ENCODE measurements at places on chromosomes 6 and 20.

GRCh38 chr6:82331031-82331773 lies 32.4 kb upstream of the TPBG start:
- no peak for DNase-seq

GRCh38 chr6:83257791-83258190 lies 64.6 kb downstream of the RWDD2A start:
- DNase-seq, result no peak

- no peak for DNase-seq
These were observed 31.9 kb downstream of the INSM1 start for GRCh38 chr20:20399531-20400500.

DNA sequence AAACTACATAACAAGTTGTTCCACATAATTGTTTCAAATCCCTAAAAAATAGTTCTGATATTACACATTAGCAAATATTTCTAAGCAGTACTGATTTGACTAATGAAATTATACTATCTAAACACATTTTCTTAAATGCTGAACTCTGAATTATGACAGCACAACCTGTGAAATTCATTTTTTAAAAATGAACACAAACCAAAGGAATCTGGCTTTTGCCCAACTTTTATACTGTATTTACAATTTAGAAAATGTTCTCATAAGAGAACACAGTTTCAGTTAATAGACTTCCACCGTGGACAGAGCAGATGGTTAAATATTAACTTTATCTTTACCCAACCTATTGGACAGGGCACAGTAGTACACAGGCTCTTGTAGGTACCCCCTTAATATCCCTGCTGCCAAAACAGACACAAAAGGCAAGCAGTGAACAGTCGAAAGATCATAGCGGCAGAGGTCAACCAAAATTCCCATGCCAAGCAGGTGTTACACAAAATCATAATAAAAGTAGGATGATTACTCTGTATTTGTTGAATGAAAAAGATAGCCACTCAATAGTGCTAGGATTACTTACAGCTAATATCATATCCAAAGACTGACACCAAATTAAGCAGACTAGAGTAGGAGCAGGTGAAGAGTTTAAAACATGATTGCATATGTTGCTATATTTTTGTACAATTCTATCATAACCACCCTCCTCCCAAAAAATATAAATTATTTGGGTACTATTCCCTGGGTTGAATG lies 122.5 kb downstream of the RNGTT start:
- no peak for DNase-seq

DNA sequence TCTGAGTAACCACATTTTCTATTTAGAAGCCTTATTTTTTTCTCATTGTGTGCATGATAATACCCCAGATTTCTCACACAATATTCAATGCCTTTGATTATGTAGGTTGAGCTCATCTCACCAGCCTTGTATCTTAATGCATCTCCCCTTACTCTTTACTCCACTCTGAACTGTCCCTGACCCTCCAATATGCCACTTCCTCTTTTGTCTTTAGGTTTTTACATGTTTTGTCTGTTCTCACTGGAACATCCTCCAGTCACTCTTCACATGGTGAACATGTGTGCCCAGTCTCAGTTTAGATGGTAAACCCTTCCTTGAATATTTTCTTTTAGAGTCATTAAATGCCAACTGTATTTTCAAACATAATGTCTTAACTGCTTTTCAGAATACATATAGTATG lies 392.9 kb upstream of the IMPG1 start:
- no peak for DNase-seq

DNA sequence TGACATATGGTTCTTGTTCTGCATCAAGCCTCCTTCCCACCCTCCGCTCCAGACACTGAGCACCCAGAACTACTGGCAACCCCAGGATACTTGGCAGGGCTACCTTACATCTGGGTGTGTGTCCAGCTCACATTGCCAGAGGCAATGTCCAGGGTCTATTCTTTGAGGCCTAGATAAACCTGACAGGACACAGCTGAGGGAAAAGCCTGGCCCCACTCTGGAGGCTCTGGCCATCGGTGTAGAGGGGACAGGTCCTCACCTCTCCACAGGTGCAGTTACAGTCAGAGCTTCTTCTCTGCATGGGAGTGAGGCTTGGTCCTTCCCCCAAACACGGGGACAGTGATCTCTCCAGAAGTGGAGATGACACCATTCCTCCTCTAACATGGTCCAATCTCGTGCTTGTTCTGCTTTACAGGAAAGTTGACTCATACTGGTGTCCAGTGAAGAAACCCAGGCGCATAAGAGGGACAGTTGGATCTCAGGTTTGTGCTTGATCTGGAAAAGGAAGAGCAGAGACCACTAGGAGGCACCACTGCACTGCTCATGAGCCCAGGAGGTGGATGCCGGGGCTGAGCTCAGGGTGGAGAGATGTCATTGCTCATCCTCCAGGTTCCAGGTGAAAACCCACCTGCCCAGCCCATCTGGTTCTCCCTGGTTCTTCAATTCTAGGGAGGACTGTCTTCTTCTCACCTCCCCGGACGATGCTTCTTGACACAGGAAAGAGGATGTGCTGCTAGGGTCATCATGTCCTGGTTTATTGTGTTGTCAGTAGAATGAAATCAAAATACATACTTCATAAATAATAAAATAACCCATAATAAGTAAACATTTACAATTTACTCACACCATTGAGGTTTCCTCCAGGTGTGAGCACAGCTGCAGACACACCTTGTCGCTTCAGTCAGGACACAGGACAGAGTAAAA lies 14.7 kb downstream of the HLA-F start:
- peak; percentile 76 for DNase-seq

DNA sequence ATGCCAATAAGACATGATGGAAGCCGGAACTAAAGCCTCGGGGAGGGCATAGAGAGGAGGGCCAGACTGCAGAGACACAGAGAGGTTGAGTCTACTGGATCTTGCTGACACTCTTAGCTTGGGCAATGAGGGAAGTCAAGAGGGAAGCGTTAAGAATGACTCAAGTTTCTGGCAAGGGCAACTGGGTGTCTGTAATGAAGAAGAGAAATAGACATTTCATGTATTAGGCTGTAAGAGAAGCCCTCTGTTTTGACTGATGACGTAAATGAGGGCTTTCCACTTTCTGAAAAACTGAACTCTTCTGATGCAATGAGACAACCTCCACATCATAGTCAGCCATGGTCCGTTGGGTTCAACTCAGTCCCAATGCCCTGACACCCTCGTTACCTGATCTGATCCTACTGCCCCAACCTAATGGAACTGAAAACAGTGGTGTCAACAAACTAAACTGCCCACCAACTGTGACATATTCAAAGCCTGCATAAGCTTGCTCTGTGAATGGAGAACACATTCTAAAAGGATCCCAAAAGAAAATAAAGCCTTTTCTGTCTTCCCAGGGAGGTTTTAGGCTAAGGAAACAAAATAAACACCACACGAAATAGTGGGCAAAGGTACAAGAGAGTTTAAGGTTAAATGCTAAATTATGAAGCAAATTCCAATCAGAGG lies 45.8 kb upstream of the PNRC1 start:
- DNase-seq, result no peak

- no peak for DNase-seq
These were observed 65.9 kb downstream of the DLL1 start for GRCh38 chr6:170224694-170225660.

- no peak for DNase-seq
These were observed 123.2 kb downstream of the KHDRBS2 start for GRCh38 chr6:62162858-62163257.

DNA sequence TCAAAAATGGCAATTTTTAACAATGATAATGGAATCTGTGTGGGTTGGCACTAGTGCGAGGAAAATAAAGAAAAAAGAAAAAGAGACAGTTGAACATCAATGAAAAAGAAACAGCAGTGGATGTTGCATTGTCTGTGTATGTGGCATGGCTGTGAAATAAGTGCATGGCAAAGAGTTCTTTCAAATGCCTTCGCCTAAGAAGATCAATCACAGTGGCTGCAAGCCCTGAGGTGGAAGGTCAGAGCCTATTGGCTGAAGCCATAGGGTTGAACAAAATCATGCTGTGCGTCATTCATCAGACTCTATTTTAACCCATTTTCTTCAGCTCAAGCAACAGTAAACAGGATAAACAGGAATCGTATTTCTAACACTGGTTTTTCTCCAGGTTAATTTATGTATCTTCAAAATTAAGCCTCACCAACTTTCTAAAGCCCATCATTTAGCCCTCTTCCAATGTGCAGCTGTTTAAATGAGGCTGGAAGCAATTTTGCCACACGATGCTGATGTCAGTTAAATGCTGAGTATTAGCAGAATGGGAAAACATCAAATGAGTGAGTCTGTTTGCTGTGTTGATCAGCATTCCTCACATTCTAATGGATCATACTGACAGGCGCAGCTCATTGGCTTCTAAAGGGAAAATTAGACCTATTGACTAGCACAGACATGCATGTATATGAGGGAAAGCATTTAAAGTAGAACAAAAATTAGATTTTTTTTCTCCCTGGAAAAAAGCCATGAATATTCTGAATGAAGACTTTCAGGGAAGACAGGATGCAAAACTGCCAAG lies 955.9 kb upstream of the EYS start:
- DNase-seq, result no peak

- DNase-seq, result no peak
These were observed 98.0 kb downstream of the FNDC1 start for GRCh38 chr6:159267165-159267564.

- DNase-seq, result no peak
These were observed 148.5 kb downstream of the FOXC1 start for GRCh38 chr6:1758076-1758679.

DNA sequence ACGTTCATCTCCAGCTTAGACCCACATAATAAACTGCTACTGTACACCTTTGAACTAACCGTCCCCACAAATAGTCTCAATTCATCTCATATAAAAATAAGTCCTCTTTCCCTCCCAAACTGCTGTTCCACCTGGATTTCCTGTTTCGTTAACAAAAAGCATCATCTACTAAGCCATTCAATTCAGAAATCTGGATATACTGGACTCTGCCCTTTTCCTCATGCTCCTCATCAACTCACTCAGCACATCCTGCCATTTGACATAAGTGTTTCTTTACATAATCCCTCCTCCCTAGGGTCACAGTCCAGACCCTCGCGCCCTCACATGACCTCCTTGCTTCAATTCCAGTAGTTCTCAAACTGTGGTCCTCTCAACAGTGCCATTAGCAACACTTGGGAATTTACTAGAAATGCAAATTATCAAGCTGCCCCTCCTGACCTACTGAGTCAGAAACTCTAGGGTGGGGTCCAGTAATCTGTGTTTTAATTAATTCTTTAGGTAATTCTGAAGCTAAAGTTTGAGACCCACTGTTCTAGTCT lies 4.5 kb downstream of the MKKS start:
- no peak for DNase-seq

DNA sequence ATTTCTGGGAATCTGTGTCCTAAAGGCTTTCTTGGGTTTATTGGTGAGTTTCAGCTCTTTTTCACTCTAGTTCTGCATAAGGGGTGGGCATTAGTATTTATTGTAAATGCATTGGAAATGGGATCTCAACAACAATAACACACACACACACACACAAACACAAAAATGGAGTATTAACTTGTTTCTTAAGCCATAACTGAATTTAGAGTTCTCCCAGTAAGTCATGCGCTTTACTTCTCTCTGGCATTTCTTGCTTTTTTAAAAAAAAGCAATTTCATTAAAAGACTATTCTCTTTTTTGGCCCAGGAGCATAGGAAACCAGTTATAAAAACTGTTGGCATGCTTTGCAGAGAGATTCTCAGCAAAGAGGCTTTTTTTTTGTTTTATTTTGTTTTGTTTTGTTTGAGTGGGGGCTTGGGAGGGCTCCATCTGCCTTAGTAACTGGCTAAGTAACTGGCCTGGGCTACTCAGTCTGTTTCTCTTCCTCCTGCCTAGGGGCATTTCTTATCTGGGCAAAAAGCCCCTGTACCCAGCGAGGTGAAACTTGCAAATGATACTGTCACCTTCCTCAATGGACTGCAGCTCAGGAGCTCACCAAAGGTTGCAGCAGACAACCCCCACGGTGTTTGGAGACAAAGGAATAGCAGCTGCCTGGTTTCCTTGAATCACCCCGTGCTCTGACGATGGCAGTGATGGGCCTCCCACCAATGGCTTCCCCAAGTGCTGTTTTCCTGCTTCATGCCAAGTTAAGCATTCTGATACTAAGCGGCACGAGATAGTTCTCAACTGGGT lies 128.5 kb downstream of the BCAS1 start:
- DNase-seq, result no peak

DNA sequence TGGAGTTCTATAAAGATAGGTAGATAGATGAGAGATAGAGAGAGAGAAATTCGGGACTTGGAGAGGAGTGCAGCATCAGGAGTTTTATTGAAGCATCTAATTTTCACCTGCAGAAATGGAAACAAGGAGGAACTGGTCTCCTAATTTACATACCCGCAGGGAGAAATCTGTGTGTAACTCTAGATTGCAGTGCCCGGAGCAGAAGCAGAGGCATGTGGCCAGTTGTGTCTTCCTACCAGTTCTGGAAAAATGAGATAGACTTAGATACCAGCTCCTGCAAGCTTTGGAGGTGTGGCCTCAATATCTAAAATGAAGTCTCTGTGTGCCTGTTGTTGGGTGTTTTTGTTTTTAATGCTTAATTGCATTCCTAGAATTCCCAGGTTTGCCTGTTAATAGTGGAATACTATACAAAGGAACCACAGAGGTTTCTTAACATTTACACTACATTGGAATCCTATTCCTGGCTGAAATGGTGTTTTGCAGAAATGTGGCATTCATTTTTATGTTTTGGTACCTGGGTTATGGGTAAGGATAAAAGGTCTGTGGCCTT lies 57.4 kb downstream of the DTD1 start:
- DNase-seq, result no peak

DNA sequence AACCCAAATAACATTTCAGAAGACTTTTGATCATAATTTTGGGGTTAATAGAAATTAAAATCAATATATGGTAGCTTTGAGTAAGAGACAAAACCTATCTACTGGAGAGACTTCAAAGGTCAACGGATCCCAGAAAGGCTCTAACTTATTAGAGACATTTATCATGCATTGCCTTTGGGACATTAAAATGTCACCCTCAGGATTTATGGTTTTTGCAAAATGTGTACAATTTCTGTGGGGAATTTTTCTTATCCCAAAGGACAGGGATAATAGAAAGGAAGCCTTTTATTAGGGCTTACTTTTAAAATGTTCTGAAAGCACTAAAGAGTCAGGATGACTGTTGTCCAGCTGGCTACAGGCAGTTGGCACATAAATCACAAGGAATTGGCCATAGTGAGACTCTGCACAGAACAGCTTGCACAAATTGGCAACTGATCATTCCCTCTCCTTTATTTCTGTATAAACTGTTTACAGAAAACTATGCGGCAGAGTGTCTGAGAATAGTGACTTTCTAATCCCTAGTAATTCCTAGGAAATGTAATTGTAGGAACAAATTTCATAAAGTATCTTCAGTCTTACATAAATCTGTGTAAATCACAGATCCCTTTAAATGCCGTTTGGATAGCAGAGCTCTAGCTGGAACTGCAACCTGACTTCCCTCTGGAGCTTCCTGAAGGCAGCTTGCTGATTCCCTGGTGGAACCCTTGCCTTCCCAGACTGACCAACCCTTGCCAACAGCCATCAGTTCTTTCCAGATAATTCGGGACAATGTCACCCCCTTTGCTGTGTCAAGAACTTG lies 201.1 kb upstream of the PREP start:
- DNase-seq, result no peak

- DNase-seq, result no peak
These were observed at the start of gene ELOVL2 for GRCh38 chr6:11043961-11044711. Gene ELOVL2, minus strand, starts transcription at chr6:11044305. Its CDS starts 75 bp downstream, at chr6:11044230.
